Stimulated activated CD4-positive, alpha-beta T cell treated with anti-CD3 and anti-CD28 coated beads, Interleukin-1b, Interleukin-23, amount 100 ng/mL, for 1 hour (primary cell): ENCODE measurements at places on chromosomes 12 and 14.

DNA sequence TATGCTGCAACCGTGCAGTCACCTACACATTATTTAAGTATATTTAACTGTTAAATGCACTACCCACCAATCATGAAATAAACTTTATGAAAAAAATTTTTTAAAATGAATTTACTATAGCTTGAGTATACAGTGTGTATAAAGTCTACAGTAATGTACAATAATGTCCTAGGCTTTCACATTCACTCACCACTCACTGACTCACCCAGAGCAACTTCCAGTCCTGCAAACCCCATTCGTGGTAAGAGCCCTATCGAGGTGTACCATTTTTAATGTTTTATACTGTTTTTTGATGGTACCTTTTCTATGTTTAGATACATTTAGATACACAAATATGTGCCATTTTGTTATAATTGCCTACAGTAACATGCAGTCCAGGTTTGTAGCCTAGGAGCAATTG lies 48.1 kb downstream of the KLRG1 start:
- no peak for DNase-seq

- no peak for DNase-seq
Measured at GRCh38 chr12:46771268-46771827, 54.4 kb downstream of the SLC38A4 start.

DNA sequence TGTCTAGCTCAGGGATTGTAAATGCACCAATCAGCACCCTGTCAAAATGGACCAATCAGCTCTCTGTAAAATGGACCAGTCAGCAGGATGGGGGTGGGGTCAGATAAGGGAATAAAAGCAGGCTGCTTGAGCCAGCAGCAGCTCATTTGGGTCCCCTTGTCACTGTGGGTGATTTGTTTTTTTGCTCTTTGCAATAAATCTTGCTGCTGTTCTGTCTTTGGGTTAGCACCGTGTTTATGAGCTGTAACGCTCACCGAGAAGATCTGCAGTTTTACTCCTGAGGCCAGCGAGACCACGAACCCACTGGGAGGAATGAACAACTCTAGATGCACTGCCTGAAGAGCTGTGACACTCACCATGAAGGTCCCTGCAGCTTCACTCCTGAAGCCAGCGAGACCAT lies 134.1 kb upstream of the LMNTD1 start:
- no peak for DNase-seq

GRCh38 chr12:65822732-65823512 lies 1.4 kb upstream of the HMGA2 start:
- no peak for DNase-seq

DNA sequence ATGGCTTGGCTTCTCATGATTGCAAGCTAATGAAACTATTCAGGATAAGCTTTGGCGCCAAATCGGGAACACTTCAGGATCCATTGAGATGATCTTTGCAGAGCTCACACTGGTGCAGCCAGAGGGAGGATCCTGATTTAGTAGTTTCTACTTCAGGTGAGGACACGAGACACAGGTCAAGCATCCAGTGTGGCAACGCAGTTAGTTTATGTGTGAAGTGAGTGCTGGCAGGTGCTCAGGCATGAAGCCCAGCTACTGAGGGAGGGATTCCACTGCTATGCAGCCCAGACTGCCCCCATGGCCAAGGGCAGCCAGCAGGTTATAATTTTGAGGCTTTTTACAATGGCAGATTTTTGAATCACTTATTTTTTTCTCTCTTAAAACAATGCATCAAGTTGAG lies 113.5 kb upstream of the PCED1B start:
- DNase-seq = no peak

DNA sequence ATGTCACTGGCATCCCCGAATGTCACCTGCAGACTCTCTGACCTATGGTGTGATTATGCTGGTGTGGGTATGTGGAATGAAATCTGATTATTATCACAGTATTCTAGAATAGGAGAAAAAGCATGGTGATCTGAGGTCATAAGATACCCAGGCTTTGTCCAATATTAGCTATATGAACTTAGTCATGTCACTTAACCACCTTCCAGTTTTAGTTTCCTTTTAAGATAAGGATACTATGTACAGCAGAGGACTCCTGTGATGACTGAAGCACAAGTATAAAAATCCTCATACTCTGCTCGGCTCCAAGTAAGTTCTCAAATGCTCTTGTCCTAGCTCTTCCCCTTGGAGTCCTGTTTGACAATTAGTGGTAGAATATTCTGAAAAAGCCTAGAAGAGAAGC lies 2.8 kb downstream of the GNS start:
- DNase-seq = no peak

GRCh38 chr12:110403976-110404682 lies 621 bp upstream of the ANAPC7 start:
- DNase-seq = peak; percentile 50

DNA sequence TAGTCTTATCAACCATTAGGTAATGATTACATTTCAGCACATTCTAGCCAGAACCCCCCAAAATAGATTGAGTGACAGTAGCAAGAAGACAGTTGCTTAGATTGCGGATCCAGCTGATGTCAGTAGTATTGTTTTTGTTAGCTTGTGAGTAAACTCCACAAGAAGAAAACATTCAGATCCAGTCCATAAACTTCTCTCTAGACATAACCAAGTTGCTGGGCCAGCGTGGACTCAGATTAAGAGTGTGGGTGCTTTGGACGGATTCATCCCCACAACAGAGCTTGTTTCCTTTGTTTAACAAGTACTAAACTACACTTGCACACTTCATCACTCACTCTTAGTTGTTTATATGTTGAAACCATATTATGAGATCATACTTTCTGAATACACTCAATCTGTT lies 293.4 kb downstream of the NPAS3 start:
- no peak for DNase-seq

GRCh38 chr12:130703733-130704375 lies 12.2 kb downstream of the RIMBP2 start:
- DNase-seq = no peak

DNA sequence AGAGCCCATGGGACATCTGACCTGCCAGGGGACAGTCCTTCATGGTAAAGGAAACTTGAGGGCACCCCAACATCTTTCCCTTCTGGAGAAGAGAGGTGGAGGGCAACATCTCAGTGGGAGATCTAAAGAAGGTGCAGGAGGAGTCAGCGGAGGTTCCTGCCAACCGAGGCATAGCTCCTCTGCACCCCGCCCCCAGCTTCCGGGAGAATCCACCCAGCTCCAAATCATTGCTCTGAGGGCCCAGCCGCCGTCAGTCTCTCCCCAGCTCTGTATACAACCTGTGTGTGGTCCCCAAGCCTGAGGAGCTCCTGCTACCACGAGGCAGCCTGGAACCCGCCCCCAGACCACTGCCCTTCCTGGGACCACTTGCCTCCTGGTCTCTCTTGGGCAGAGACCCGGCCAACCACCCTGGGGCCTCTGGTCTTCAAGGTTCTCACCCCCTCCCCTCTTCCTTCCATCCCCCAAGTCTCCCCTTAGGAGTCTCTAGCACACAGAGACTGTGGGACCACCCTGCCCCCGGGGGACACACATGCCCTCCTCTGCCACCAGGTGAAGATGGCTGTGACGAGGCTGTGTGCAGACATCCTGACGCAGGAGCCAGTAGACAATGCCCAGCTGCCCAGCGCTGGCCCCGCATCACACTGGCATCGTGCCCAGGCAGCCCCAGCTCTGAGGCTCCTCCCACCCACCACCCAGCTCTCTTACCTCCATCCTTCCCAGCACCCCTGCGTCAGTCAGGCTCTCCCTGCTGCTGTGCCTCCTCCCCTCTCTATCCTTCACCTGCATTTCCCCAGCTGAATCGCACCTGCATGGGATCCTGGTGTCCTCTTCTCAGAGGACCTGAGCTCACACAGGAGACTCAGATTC lies 13.0 kb upstream of the NUDT14 start:
- DNase-seq = no peak

DNA sequence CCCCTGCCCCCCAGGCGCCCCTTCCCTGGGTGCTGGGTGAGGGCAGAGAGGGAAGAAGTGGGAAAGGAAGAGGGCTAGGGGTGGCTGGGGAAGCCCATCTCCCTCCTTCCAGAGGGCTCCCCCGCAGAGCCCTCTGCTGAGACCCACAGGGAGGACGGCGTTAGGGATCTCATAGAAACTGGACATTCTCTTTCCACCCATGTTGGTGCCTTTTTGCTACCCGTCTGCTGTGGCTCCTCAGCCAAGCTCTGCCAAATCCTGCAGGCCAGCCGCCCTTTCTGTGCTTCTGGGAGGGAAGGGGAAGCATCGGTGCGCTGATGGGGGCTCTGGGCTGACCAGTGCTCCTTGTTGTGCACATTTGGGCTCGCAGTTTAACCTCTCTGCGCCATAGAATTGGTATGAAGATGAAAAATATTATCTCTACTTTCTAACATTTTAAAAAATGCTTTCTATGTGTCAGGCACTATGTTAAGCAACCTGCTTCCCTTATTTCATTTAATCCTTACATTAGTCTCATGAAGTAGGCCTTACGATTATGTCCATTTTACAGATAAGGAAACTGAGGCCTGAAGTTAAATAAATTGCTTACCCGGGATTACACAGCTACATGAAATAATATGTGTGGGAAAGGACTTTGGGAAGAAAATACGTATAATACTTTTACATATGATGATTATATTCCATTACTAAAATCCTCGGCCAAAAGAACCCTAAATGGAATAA lies 981 bp downstream of the SLC48A1 start:
- DNase-seq = no peak

- no peak for DNase-seq
Measured at GRCh38 chr12:128871516-128871892, 18.2 kb downstream of the GLT1D1 start.

- DNase-seq = no peak
Measured at GRCh38 chr12:3304436-3305165, 186.4 kb upstream of the PRMT8 start.

DNA sequence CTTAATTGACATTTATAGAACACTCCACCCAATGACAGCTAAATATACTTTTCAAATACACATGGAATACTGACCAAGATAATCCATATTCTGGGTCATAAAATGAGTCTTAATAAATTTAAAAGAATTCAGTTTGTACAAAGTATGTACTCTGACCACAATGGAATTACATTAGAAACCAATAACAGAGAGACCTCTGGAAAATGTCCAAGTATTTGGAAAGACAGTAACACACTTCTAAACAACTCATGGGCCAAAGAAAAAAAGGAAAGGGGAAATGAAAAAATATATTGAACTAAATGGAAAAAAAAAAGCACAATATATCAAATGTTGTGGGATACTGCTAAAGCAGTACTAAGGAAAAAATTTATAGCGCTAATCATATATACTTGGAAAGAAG lies 52.0 kb downstream of the CRACR2A start:
- no peak for DNase-seq

- DNase-seq = no peak
Measured at GRCh38 chr12:122471324-122472226, 29.2 kb downstream of the ZCCHC8 start.

DNA sequence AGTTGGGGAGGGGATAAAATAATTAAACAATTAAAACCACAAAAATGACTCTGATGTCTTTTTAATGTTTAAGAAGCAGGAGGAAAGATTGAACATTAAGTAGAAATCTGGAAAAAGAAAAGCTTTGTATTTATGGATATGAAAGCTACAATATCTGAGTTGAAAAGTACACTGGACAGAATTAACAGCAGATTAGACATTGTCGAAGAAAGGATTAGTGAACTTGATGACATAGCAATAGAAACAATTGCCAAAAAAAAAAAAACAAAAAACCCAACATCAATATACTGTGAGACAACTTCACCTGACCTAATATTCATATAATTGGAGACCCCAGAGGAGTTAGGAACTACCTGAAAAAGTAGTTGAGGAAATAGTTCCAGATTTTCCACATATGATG lies 289.5 kb upstream of the RGS6 start:
- no peak for DNase-seq

DNA sequence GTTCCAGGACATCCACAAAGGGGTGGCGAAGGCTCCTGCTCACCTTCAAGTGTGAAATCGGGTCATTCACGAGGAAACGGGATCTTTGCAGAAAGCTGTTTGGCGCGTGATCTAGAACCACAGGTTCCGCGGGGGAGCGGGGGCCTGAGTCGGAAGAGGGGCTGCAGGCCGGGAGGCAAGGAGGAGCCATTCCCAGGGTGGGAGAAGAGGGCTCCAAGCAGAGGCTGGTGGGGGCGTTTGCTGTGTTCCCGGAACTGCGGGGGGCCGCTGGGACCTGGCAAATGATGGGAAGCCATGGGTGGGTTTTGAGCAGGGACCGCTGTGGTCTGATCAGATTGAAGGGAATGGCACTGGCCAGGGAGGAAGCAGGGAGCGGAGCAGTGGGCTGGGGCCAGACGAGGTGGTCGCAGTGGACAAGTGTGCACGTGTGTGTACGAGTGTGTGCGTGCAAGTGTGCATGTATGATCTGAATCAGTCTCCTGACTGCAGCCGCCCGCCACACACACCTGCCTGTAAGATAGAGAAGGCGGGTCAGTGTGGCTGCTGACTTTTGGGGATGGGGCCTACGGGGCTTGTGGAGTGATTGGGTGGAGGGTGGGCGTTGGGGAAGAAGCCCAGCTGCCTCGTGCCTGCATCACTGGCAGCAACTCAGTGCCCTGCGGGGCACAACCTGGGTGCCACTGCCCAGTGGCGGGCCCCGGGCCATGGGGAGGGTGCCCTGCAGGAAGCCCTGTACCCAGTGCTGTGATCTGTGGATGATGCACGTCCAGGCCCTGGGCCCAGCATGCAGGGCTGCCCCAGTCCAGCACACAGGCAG lies 141.9 kb downstream of the KIF26A start:
- DNase-seq = no peak

DNA sequence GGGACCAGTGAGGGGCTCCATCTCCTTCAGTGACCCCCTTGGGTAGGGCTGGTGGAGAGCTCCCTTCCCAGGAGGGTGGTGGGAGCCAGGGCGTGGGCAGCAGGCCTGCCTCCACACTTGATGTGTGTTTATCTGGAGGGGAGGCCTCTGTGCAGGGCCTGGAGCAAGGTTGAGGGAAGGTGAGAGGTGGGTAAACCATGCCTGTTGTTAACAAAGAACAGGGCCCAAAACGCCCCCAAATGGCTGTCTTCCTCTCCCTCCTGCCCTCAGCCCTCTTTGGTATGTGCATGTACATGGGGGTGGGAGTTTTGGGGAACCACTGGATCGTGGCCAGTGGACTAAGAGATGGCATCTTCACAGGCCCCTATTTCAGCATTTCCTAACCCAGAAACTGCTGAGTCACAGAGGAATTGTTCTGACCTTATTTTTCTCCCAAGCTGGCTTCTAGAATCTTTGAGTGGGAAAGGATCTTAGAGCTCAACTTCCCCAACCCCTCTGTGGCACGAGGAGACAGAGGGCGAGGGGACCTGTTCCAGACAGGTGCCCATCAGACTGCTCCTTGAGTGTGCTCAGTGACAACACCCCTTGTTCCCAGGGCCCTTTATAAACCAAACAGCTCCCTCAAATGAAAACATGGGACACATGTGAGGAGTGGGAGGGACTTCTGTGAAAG lies 3.6 kb downstream of the SLC48A1 start:
- DNase-seq = no peak

- DNase-seq = no peak
Measured at GRCh38 chr14:95483309-95484165, 32.9 kb downstream of the SYNE3 start.

DNA sequence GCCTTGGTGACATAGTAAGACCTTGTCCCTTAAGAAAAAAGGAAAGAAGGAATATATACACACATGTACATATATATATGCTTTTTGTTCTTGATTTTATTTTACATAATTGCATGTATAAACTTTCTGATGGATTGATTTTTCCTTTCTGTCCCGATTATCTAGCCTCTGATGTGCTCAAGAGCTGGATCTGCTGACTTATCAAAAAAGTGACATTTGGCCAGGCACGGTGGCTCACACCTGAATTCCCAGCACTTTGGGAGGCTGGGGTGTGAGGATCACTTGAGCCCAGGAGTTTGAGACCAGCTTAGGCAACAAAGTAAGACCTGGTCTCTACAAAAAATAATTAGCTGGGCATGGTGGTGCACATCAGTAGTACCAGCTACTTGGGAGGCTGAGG lies 12.0 kb downstream of the SNRNP35 start:
- no peak for DNase-seq
